ENCODE measurements at places on chromosomes 13 and 19.

DNA sequence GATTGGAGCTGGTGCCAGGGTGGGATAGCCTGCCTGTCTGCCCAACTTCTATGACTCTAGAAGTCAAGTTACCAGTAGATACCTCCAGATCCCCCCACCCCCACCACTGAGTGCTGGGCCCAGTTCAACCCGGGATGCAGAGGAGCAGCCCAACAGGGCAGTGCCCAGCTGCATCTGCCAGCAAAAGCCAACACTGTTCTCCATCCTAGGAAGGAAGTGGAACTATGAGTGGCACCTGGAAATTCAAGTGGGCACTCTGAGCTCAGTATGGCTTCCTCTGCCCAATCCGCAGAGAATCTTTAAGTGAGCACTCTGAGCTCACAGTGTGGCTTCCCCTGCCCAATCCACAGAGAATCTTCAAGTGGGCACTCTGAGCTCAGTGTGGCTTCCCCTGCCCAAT, 14.2 kb downstream of the TUBGCP3 start:
- no peak for DNase-seq

- no peak for DNase-seq
Measured at GRCh38 chr13:21066946-21067345, 5.6 kb upstream of the LATS2 start.

GRCh38 chr19:41903193-41903953, 20.4 kb downstream of the ARHGEF1 start:
- DNase-seq, result no peak

GRCh38 chr13:98706446-98707110, 45.9 kb downstream of the SLC15A1 start:
- DNase-seq, result no peak
